ENCODE measurements at places on chromosomes 4 and X.
A peak's percentile ranks its signal among the peaks of the same experiment; 100 is the strongest.

GRCh38 chrX:154136627-154137161 lies 7.3 kb upstream of the OPN1LW start:
- DNase-seq: peak; percentile 75

DNA sequence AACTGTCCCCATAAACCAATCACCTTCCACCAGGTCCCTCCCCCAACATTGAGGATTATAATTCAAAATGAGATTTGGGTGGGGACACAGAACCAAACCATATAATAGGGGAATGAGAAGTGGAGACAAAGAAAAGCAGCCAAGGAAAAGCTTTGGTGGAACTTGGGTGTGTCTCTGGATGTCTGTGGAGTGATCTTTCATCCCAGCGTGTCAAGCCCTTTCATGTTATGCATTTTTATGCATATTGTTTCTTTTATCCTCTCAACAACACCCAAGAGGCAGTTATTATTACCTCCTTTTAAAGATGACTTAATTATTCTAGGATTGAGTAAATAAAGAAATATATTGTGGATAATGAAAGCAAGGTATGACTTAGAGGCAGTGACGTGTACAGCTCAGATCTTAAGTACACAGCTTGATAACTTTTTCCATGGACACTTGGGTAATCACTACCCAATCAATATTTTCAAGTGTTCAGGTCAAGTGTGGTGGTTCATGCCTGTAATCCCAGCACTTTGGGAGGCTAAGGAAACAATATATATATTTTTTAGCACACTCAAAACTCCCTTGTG lies 42.6 kb upstream of the HOPX start:
- DNase-seq: no peak

- DNase-seq: no peak
Measured at GRCh38 chrX:42188730-42189129, 265.4 kb upstream of the CASK start.

- DNase-seq: peak; percentile 94
Measured at GRCh38 chr4:77819843-77820648, 878 bp upstream of the CNOT6L start.

DNA sequence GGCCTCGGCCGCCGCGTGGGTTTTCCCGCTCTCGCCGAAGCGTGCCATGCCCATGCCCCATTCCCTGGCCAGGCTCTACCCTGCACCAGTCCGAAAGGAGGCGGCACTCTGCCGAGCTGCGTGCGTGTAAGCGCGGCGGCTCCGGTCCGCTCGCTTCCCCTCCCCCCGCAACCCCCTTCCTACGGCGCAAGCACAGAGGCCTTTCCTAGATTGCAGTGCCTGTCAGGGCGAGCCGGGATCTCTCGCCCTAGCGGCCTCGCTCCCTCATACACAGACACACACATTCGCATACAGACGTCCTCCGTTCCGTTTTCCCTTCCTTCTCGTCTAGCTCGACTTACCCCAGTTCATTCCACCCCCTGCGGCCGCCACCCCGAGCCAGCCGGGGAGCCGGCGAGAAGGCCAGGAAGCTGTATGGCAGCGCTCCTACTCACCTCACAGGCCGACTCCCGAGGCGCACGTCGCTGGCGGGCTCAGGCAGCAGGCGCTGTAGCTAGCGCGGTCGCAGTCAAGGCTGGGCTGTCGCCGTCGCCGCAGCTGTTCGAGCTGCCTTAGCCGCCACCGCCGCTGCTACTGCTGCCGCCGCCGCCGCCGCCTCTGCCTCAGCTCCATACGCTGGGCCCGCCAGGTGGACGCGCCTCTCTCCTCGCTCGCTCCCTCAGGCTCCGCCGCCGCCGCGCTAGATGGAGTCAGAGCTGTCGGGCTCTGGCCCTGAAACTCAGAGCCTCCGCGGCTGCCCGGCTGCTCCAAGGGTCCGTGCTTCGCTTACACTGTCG lies 615 bp downstream of the NEXMIF start:
- DNase-seq: peak; percentile 58

DNA sequence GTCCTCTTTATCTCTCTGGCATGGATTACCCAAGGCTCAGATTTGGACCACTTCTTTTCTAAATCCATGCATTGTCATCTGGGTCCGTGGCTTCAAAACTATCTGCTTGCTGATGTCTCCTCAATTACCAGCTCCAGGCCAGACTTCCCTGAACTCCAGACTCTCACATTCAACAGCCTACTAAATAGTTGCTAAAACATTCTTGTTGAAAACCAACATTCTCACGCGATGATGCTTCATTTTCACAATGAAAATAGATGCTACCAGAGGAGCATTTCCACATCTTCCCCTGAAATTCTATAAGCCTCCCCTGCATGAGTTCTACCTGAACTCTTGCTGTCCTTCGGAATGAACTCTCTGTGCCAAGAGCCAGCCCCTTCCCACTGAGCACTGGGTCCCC lies 5.2 kb upstream of the TLR6 start:
- no peak for DNase-seq

GRCh38 chr4:140971077-140971792 lies 162.0 kb downstream of the RNF150 start:
- DNase-seq: no peak

- DNase-seq: no peak
Measured at GRCh38 chr4:6824071-6824470, 41.5 kb downstream of the KIAA0232 start.

- DNase-seq: no peak
Measured at GRCh38 chr4:123653236-123653635, 256.6 kb downstream of the SPRY1 start.

GRCh38 chr4:59094505-59094904 lies 1984.3 kb upstream of the IGFBP7 start:
- DNase-seq: no peak

DNA sequence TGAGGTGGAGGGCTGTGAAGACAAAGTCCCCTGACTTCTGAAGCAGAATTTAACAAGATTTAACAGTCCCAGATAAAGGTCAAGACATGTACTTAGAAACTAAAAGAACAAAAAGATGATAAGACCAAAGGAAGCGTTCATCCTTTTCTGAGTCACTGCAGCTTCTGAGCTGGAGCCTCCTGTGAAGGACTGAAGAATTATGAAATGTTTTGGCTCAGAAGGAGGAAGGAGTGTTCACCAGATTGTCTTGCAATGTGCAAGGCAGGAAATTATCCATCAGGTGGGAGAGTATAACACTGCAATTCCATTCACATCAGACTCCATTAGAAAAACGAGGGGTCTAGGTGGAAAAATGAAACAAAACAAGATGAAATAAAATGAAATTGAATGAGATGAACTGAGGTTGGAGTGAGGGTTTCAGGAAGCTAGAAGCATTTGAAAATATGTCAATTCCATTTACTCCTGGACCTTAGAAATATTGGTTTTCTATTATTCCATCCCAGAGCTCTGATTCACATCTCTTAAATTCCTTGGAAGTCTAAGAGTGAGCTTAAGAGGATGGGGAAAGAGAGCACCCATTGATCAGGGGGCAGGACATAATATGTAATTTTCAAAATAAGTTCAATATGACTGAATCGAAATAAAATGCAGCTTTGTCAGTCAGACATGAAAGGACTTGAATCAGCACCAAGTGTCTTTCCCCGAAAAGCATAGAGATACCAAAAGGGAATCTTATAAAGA lies 186.1 kb upstream of the LNX1 start:
- no peak for DNase-seq

GRCh38 chr4:143282211-143282707 lies 54.4 kb upstream of the GAB1 start:
- no peak for DNase-seq

GRCh38 chrX:118503260-118504041 lies 7.8 kb downstream of the DOCK11 start:
- no peak for DNase-seq

DNA sequence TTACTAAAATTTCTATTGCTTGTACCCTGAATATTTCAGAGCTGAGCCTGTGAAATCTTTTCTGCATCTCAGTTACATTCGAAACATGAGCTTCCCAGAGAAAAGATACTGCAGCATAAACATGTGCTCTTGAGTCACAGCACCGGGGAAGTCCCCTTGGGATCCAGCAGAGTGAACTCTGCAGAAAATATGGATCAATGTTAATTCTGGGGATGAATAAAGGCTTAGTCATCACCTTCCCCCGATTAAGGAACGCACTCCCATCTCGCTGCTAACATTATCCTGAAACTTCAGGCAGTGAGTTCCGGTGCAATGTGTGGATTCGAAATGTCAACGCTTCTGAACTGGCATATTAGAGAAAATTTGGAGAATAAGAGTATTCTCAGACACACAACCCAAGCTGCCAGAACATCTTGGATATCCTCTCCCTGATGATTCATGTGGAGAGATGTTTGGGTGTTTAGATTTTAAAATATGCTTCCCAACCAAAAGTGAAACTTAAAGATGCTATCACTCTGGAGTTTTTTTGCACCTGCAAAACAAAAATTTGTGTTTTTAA lies 90.8 kb downstream of the IRF2 start:
- no peak for DNase-seq

- peak; percentile 3 for DNase-seq
Measured at GRCh38 chrX:149916745-149917392, 12.5 kb upstream of the HSFX4 start.

DNA sequence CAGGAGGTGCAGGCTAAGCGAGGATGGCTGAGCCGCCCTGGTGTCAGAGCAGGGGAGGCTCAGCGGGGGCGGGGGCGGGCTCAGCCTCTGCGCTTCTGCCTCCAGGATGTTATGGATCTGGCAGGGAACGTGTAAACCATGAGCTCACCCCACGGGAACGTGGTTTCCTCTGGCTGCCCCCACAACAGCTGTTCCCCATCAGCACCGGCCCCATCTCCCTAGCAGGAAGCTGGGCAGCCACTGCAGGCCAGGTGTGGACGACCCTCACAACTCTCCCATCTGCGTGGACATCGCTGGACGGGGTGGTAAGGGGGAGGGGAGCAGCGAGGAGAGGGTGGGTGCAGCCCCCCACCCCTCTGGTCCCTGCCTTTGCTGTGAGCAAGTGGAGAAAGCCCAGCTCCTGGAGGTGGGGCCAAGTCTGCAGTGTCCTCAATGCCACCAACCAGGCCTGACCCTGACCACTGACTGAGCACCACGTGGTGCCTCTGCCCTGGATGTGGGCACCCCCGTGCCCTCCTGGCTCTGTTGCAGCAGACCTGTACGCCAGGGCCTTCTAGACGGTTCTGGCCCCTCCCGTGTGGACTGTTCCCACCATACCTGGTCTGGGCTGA lies 28.1 kb upstream of the SPON2 start:
- no peak for DNase-seq

- DNase-seq: no peak
Measured at GRCh38 chrX:40504801-40505605, 75.8 kb upstream of the ATP6AP2 start.

DNA sequence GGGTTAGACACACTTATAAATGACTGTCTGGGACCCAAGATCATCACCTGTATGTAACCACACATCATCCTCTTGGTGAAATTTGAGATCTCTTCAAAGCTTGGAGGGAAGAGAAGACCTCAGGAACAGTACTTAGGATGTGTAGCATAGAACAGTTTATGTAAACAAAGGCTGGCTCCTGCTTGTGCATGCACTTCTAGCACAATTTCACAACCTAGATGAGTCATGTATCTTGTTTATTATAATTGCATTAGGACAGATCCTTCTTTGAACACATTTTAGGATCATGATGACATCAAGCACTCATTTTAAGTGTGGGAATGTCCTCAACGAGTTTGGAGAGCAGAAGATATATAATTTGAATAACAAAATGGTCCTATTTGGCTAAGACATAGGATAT lies 26.3 kb upstream of the ZMAT1 start:
- no peak for DNase-seq

GRCh38 chr4:164212134-164212533 lies 541.8 kb upstream of the SMIM31 start:
- no peak for DNase-seq

- DNase-seq: no peak
Measured at GRCh38 chr4:61531188-61531587, 331.1 kb downstream of the ADGRL3 start.

GRCh38 chr4:102713096-102713495 lies 47.7 kb downstream of the MANBA start:
- DNase-seq: no peak

- no peak for DNase-seq
Measured at GRCh38 chr4:7434766-7435150, at the start of gene PSAPL1. PSAPL1 (minus strand) TSS chr4:7434930; CDS start chr4:7434879, 51 bp downstream.

- no peak for DNase-seq
Measured at GRCh38 chr4:111652236-111652635, 493.0 kb upstream of the FAM241A start.

GRCh38 chr4:98529970-98530569 lies 128.3 kb downstream of the TSPAN5 start:
- no peak for DNase-seq

DNA sequence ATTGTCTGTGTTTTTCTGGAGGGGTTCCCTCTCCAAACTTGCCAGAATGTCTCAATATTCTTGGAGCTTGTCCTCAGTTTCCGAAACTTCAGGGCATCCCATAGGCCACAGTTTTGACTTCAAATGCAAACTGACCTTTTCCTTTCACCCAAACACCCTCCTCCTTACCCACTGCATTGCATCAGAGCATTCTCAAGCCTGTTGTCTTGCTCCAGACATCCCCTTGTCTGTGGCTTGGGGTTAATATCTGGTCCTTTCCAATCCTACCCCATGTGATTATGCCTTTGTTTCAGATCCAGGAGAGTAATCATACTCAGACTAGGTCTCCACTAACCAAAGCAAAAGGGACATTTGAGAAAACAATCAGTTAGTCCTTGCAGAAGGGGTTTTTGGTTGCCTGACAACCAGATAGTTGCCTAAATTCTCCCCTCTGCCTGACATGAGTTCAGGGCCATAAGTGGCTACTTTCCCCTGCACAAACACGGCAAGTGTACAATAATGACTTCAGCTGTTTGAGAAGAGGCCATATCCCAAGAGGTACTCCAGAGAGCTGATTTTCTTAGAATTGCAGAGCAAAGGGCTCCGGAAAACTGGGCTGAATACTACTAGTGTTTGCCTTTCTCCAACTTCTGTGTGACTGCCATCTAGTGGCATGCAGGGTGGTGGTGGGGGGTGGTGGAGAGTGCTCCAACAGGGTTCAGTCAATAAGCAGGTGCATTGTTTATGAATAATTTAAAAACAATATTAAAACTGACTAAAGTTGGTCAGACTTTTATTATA lies 130.2 kb downstream of the CHRDL1 start:
- DNase-seq: peak; percentile 8

- DNase-seq: no peak
Measured at GRCh38 chr4:83331956-83332355, 2.7 kb downstream of the HPSE start.

GRCh38 chr4:111838406-111838930 lies 306.8 kb upstream of the FAM241A start:
- no peak for DNase-seq

All from GM13977 (cell line).